ENCODE measurements at places on chromosomes 16 and 17.

GRCh38 chr16:65510850-65511249 lies 389.0 kb upstream of the CDH11 start:
- DNase-seq: no peak

GRCh38 chr16:67039260-67040020 lies 10.5 kb downstream of the CBFB start:
- no peak for DNase-seq

DNA sequence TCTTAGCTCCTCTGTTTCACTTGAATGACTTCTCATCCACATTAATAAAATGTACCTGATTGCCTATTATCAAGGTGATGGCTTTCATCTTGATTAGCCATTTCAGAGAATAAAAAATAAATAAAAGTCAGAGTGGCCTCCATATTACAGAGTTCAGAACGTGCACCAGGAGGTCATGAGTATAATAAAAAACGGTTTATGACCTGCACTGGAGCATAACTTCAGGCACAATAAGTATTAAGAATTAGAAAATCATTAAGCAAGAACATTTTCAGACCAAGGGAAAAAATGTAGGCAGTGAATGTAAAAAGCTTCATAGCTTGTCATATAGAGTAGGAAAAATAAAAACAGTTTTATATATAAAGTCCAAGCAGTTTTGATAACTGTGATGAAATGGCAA lies 11.4 kb downstream of the METTL9 start:
- DNase-seq: no peak

- DNase-seq: no peak
Observed at GRCh38 chr17:37386462-37386861, 10.7 kb downstream of the C17orf78 start.

- DNase-seq: peak; percentile 46
Observed at GRCh38 chr17:66755101-66755943, 79.6 kb upstream of the CACNG5 start.

DNA sequence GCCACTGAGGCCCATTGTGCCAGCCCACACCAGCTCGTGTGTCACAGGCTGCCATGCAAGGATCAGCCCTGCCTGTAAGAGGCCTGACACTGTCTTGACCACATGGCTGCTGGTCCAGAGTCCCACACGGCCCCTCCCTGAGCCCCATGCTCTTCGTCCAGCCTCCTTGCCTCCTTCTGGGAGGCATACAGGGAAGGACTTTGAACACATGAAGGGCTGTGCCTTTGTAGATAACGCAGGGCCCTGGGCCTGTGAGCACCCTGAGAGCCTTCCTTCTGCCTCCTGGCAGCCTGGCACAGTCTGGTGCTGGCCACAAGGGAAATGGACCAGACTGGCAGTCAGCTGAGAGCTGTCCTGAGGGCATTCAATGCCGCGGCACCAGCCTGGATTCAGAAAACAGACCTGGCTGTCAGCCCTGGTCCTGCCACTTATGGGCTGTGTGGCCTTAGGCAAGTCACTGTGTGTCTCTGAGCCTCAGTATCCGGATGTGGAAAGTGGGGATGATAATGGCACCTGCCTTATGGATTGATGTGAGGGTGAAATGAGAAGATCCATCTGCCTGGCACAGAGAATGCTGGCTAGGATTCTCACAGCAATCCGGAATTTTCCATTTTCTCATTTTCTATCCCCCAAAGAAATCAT lies 19.2 kb upstream of the SPNS2 start:
- no peak for DNase-seq

GRCh38 chr16:87789437-87790291 lies 23.9 kb upstream of the KLHDC4 start:
- no peak for DNase-seq

GRCh38 chr17:36124879-36125824 lies 21.5 kb downstream of the CCL4 start:
- no peak for DNase-seq

DNA sequence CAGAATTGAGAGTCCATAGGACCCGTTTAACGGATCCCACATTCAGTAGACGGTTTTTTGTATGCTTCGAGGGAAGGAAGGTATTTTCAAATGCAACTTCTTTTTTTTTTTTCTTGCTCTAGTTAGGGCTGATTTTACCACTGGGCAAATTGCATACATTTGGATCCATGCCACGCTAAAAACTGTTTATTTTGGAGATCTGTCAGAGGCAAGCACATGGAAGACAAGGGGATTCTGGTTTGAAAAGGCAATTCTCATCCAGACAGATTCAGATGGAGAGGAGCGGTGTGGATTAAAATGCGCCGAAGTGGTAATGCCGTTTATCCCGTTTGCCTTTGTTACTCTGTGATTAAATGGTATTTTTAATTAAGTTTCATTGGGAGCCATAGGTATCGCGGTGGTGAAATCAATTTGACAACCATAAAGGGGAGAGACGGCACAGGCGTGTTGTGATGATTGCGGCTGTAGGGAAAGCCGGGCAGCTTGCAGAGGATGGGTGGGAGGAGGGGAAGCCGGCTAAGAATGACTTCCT lies 170.4 kb downstream of the IRX3 start:
- no peak for DNase-seq

GRCh38 chr17:79609049-79609589 lies 1.7 kb downstream of the RBFOX3 start:
- no peak for DNase-seq

GRCh38 chr16:86444261-86444660 lies 66.1 kb upstream of the FOXF1 start:
- no peak for DNase-seq

All from SHP77 (cell line).